ENCODE measurements at places on chromosomes 6 and 20.

DNA sequence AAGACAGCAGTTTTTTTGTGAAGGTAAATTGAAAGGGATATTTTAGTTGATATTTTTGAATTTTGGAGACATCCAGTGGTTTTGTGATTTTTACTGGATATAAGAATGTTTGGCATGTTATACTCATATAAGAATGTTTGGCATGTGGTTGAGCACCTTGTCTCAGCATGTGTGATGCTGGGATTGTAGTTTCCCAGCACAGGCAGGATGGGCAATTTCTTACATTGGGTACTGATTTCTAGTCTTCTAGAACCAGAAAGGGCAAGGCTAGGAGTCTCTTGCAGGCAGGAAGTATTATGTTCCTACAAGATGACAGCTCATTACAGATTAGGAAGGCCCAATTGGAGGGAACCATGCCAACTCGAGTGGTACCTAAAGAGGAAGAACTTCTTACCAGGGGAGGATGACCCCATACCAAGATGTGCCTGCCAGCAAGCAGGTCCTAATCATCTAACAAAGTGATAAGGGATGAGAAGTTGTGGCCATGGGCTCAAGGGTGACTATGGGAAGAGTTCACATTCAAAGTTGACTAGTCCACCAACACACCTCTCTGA, 377.8 kb downstream of the UTRN start:
- DNase-seq = no peak

- no peak for DNase-seq
These were observed 38.5 kb downstream of the DLGAP4 start for GRCh38 chr20:36344517-36345132.

GRCh38 chr20:38834868-38835267, 29.4 kb downstream of the PPP1R16B start:
- DNase-seq = no peak

GRCh38 chr6:120384671-120385070, 949.6 kb downstream of the TBC1D32 start:
- DNase-seq = no peak

- no peak for DNase-seq
These were observed 26.8 kb downstream of the C6orf89 start for GRCh38 chr6:36912586-36912985.

DNA sequence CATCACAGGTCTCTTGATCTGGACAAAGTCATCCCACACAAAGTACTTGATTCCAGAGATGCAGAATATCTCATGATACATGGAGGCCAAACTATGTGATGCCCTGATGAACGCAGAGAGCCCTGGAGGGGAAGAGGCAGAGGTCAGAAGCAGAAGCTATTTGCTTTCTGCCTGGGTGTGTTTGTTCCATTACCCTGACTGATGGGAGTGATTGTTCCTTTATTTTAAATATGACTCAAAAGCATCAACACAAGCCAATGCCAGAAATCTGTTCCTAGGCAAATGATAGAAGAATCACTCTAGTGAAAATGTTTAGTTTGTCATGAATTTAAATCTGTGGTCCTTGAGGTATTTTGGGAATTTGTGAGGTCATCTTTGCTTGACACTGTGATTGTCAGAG, 54.7 kb upstream of the GGTLC1 start:
- no peak for DNase-seq

- no peak for DNase-seq
These were observed 239.5 kb upstream of the RAB32 start for GRCh38 chr6:146304181-146304580.

- DNase-seq = no peak
These were observed 670.6 kb downstream of the GRIK2 start for GRCh38 chr6:102064142-102064541.

DNA sequence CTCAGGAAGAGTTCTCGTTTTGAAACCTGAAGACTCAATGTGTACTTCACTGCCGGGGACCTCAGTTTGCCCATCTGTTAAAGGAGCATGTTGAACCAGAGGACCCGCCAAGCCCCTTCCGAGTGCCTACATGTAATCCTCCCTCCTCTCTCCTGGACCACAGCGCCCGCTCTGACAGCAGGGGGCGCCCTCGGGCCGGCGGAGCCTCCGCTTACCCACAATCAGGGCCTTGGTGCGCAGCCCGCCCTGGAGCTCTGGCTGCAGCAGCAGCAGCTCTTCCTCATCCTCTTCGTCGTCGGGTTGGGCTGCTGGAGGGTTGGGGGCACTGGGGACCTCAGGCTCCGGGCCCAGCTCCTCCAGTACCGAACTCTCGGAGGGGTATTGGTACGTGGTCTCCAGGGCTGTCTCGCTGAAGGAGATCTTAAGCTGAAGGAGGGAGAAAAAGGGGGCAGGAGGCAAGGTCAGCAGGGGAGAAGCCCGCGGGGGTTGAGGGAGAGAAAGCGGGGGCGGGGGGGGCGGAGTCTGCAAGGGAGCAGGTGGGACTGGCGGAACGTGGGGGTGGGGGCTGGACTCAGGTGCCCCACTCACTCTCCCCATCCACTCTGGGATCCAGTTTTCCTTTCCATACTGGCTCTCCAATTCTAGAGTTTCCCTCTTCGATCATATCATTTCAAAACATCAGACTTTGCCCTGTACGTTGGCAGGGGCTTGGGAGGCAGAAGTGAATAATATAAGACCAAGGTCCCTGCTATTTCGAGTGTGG, 6.3 kb upstream of the DHX16 start:
- DNase-seq = no peak

- DNase-seq = no peak
These were observed 169.0 kb upstream of the PRDM1 start for GRCh38 chr6:105917038-105917695.

DNA sequence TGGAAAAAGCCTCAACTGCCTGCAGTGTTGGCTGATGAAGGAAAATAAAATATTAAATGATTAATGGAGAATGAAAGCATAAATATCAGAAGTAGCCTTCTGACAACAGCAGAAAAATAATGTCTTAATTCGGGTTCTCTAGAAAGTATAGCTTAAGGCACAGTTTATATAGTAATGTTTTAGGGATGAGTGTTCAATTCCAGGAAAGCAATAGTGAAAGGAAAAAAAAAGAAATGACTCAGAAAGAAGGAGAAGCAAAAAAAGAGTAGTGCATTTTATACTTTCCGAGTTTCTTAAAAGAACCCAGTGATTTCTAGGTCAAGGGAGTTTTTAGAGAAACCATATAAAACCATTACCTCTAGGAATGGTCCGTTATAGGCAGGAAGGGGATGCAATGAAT, 137.3 kb downstream of the HTR1B start:
- DNase-seq = no peak

DNA sequence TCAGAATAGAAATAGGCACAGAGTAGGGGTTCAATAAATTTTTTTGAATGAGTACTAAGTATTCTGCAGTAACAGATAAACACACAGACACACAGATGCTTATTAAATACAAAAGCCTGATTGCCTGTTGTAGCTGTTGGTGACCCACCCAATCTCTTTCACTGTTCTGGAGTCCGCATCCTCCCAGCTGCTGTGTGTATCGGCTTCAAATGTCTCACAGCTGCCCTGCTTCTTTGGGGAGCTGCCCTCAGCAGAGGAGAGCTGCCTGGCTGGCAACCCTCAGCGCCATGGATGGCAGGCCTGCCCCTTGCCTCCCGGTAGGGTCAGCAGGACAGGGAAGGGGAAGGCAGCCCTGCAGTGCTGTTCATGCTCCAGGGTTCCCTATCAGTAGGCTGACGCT, 85.9 kb upstream of the PRND start:
- no peak for DNase-seq

GRCh38 chr6:130070792-130071191, 52.4 kb downstream of the L3MBTL3 start:
- DNase-seq = peak; percentile 92

- DNase-seq = no peak
These were observed 110.6 kb upstream of the NHSL1 start for GRCh38 chr6:138609801-138610430.

DNA sequence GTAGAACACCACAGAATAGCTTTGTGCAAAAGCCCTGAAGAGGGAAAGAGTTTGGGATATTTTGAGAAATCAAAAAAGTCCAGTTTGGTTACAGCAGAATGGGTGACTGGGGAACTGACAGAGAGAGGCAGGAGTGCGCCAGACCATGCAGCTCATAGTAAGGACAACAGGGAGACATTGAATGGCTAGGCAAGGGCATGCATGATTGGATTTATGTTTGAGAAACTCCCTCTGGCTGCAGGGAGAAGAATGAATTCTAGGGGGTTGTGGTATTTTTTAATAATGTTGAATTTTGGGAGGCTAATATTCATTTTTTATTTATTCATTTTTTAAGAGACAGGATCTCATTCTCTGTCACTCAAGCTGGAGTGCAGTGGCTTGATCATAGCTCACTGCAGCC, 49.9 kb downstream of the TGM2 start:
- no peak for DNase-seq

Data from NCI-H187 treated with DMSO at 0.1 percent for 48 hours (cell line).